Mesothelial cell of epicardium (in vitro differentiated cells): ENCODE measurements at places on chromosomes 2 and 18.

DNA sequence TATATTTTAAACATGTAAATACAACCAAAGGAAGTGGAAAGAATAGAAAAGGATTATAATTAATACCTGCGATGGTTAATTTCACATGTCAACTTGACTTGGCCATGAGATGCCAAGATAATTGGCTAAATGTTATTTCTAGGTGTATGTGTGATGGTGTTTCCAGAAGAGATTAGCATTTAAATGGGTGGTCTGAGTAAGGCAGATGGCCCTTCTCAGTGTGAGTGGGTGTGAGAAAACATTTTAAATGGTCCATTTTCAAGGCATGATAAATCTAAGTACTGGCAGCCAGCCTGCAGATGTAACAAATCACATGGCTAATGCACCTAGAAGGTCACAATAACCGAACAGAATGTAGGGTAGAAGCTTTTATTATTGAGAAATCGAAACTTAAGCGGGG, 99.6 kb upstream of the CDH7 start:
- DNase-seq = no peak

DNA sequence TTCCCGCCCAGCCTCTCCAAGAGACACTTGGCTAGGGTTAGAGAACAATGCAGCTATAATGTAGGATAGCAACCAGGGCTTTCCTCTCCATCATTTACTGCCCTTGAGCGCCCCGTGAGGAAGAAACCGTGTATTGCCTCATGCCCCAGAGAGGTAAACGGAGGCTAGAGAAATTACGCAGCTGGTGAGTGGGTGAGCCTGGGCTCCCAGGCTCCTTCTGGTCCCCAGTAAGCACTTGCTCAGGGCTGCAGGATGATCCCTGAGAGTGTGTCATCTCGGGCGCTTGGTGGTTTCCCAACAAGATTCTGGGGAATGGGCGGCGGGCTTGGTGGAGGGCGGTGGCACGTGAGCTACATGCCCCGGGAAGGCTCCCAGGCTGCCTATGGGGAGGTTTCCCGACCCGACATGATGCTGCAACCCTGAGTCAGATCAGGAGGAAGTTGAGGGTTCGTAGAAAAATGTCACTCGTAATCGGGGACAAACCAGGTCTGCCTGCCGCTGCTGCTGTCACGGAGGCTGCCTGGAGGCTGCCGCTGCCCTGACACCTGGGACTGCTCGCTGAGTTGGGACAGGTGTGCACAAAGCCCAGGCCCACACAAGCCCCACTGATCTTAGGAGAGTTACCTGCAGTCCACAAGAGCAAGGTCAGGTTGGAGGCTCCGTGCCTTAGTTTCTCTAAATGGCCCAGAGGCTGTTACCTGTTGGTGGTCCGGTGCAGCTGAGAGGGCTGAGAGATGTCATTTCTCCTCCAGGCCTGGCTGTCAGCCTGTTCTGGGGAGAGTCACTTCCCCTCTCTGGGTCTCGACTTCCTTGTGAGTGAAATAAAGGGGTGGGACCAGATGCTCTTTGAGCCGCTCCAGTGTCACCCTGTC, at the start of gene GPR55:
Gene GPR55 (minus strand): TSS at position 773 of the 872 bp plus-strand sequence. CDS start 14,280 bp downstream, outside the sequence.
- DNase-seq = no peak

DNA sequence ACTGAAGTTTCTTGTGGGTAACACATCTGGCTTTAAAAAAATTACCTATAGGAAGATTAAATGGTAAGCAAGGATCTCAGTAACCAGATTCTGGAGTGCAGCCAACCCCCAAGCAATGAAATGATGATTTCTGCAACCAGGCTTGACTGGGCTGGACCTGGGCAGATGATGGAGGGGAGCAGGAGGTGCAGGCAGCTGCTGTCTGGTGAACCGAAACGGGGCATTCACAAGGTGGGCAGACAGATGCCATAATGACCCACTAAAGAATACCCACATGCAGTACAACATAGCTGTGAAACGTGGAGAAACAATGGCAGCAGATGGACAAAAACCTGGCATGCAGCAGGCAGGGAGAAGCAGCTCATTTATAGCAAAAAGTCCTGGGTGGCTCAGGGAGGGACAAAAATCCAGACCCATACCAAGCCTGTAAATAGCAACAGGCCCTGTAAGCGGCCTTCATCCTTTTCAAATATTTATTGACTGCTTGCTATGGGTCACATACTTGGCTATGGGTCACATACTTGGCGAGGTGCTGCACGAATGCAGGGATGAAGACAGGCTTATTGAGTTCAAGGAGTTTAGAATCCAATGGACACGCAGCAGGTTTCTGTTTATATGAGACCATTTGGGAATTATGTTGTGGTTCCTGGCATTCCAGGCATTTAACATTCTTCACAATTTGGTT, 244.7 kb downstream of the HRH4 start:
- no peak for DNase-seq

- no peak for DNase-seq
Measured at GRCh38 chr2:217647925-217648324, 354.9 kb downstream of the TNS1 start.

DNA sequence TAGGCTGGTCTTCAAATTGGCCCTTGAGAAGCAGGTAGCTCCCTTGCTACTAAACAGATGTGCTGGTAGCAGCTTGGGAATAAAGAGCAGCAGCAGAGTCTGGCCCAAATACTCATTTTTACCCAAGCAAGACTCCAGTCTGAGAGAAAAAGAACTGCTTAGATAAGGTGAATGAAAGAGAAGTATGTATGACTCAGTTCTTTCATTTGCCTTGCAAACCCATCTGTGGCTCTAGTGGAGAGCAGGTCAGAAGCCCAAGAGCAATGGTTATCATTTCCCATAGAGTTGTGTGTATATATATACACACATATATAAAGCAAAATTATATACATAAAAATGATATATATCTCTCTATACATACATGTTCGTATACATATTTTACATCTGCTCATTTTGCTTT, 80.3 kb downstream of the CAMKMT start:
- DNase-seq = no peak

DNA sequence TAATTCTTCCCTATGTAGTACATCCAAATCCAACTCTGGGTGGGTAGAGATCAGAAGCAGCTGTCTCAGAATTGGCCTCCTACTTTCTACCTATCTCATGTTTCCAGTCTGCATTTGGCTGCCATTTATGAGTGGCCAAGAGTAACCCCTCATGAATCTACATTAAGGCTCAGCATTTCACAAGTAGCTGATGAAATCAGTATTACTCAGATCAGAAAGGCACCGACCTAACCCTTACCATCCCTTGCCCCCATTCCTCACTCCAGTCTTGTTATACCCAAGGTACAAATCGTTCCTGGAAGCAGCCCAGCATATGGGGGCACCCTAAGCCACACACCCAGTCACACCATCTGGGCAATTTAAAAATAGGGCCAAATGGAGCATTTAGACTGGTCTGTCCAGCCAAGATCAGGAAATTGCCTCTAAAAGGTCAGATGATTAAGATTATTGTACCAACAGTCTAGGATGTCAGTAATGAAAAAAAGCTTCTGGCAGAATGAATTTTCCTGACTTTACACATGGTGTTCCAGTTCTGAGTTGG, 37.1 kb downstream of the CD28 start:
- DNase-seq = no peak

GRCh38 chr2:115129536-115129935, 687.1 kb downstream of the DPP10 start:
- no peak for DNase-seq

DNA sequence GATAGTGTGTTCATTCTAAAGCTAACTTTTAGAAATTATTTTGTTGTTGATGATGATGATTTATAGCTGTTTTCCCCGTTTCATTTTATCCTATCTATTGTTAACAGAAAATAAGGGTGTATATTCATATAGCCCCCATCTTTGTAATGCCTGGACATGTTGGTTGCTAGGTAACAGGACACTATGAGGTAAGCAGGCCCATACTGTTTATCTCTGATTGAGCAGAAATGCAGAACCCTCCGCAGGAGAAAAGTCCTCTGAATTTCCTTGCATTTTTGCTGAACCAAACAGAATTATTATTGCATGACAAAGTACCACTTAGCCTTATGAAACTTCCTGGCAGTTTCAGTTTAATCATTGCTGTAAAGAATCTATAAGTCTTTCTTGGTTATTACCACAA, 339.4 kb downstream of the DCC start:
- no peak for DNase-seq

- DNase-seq = no peak
Measured at GRCh38 chr2:112242384-112242783, 12.5 kb downstream of the ZC3H8 start.

- no peak for DNase-seq
Measured at GRCh38 chr2:234374150-234374508, 122.8 kb downstream of the ARL4C start.

- no peak for DNase-seq
Measured at GRCh38 chr2:216670266-216671080, 24.9 kb downstream of the IGFBP5 start.
